Activated naive CD4-positive, alpha-beta T cell (primary cell): ENCODE measurements at places on chromosomes 1 and 21.

DNA sequence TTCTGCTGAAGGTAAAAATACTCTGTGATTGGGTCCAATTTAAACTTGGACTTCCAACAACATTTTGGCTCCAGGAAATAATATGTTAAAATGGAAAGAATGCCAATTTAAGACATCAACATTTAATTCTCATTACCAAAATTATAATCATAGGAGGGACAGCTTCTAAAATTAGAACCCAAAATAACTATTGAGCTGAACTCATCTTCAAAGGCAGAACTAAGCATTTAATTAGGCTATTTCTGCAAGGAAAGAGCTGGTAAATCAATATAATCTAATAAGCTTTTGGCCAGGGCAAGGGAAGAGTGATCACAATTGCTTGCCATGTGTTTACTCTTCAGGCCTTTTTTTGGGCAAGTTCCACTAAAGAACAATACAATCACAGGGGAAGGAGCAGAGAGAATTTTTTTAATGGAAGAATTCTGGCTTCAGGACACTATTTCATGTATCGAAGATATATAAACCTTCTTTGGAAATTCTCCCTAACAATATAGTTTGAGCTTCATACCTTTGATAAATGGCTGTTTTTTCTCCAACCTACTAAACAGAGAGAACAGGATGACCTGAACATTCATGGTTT is 133.1 kb upstream of the PTBP2 start:
- DNase-seq: no peak

- DNase-seq: no peak
Measured at GRCh38 chr21:35579520-35580293, 480.6 kb downstream of the SETD4 start.

GRCh38 chr1:25216123-25216522 is 16.2 kb downstream of the SYF2 start:
- DNase-seq: no peak

- no peak for DNase-seq
Measured at GRCh38 chr21:40886931-40887330, 40.0 kb upstream of the DSCAM start.

DNA sequence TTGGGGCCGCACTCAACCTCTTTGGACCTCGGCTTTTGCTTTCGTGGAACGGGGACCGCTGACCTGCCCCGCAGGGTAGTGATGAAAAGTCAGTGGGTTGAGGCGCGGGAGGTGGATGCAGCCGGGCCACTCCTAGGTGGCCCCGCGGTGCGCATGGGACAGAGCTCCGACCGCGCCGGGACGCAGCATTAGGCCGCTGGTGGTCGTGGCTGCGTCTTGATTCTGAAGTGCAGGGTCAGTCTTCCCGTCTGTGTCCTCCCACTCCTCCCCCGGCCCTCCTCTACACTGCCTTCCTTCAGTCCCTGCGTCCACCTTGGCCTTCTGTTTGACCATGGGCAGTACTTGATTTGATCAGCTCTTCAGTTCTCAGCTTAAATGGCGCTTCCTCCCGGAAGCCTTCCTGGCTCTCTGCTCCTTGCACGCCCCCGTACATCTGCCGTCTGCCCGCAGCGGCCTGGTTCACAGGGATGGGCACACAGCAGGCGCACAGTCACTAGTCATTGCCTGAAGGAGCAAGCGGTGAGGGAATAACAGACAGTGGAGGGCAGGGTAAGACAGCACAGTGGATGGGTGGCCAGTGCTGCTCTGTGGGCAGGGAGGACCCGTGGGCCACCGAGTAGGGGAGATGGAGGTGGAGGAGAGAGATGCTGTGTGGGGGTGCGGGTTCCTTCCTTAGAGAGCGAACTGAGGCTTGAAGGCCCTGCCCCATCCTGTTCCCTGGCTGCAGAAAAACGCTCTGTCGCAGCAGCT is 633 bp downstream of the THEMIS2 start:
- no peak for DNase-seq

- no peak for DNase-seq
Measured at GRCh38 chr1:237972186-237972585, 81.5 kb upstream of the ZP4 start.

GRCh38 chr21:31945546-31945945 is 72.7 kb downstream of the HUNK start:
- DNase-seq: no peak

- DNase-seq: no peak
Measured at GRCh38 chr1:116835161-116835560, 74.6 kb upstream of the PTGFRN start.

- no peak for DNase-seq
Measured at GRCh38 chr1:216900116-216900620, 176.9 kb upstream of the ESRRG start.

- no peak for DNase-seq
Measured at GRCh38 chr1:9438431-9439073, 100.7 kb upstream of the SLC25A33 start.

GRCh38 chr1:75099581-75099980 is 34.6 kb upstream of the LHX8 start:
- DNase-seq: no peak

GRCh38 chr1:167484726-167485502 is 33.4 kb downstream of the CD247 start:
- no peak for DNase-seq

GRCh38 chr1:42931911-42932422 is 26.7 kb downstream of the SLC2A1 start:
- no peak for DNase-seq

DNA sequence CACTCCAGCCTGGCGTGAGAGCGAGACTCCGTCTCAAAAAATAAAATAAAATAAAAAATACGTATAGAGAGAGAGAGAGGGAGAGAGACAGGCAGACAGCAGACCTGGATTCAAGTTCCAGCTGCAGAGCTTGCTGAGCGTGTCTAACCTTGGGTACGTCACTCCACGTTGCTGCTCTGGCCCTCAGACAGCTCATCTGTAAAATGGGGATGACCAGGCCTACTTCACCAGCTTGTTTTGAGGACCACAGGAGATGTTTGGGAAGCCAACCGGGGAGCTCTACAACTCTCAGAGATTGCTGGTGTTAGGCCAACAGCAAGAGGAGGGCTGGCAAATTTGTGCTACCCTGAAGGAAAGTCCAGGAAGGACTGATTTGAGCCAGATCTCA is 499 bp upstream of the TRAF5 start:
- DNase-seq: no peak

DNA sequence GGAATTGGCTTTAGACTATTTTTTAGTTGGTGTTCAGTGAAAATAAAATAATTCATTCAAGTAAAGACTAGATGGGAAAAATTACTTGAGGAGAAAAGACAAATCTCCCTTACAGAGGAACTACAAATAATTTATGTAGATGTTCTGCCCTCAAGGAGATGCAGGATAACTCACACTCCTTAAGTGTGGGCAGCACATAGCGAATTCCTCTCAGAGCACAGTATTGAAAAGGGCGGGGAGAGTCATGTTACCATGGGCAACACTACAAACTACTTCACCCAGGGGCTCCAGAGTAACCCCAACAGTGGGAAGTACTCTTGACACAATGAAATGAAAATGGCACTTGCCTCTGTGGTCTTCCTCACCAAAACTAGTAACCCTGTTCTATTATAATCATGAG is 20.6 kb upstream of the LAMC2 start:
- DNase-seq: no peak

- no peak for DNase-seq
Measured at GRCh38 chr1:103790172-103790571, 40.5 kb downstream of the AMY1C start.

DNA sequence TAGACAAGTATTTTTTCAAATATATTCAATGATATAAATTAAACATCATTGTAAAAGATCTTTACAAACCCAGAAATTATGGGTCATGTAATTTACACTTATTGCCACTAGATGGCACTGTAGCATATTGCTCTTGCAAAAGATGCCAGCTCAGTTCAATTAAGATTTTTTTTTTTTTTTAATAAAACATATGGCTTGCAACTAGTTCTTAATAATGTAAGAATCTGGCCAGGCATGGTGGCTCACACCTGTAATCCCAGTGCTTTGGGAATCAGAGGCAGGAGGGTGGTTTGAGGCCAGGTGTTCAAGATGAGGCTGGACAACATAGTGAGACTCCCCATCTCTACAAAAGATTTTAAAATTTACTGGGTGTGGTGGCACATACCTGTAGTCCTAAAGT is 49.4 kb upstream of the DESI2 start:
- no peak for DNase-seq

GRCh38 chr1:19157653-19158052 is 52.4 kb downstream of the UBR4 start:
- DNase-seq: no peak

DNA sequence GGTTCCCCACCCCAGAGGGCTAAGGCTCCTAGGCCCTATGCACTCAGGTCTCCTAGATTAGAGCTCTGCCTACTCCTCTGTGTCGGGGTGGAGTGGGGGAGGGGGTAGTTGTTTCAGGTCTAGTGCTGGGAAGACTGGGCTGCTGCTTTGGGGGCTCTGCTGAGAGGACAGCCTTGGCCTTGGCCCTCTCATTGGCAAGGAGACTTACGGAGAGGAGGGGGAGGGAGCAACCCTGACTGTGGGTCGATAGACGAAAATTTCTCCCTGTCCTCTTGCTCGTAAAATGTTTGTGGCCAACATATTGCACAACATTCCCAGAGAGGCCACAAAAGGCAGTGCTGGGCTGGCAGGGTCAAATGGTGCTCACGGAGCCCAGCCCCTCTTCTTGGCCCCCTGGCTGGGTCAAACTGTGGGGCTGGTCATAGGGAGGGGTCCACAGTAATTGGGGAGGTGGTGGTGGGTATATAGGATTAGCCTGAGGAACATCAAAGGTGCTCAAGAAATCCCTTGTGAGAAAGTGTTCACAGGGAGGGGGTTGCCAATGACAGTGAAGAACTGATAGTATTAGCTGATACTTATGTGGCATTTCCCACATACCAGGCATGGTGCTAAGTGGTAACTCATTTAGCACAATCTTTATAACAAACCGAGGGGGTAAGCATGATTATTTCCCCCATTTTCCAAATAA is 8.5 kb upstream of the DMBX1 start:
- no peak for DNase-seq

GRCh38 chr1:192565946-192566345 is 9.6 kb upstream of the RGS1 start:
- no peak for DNase-seq

DNA sequence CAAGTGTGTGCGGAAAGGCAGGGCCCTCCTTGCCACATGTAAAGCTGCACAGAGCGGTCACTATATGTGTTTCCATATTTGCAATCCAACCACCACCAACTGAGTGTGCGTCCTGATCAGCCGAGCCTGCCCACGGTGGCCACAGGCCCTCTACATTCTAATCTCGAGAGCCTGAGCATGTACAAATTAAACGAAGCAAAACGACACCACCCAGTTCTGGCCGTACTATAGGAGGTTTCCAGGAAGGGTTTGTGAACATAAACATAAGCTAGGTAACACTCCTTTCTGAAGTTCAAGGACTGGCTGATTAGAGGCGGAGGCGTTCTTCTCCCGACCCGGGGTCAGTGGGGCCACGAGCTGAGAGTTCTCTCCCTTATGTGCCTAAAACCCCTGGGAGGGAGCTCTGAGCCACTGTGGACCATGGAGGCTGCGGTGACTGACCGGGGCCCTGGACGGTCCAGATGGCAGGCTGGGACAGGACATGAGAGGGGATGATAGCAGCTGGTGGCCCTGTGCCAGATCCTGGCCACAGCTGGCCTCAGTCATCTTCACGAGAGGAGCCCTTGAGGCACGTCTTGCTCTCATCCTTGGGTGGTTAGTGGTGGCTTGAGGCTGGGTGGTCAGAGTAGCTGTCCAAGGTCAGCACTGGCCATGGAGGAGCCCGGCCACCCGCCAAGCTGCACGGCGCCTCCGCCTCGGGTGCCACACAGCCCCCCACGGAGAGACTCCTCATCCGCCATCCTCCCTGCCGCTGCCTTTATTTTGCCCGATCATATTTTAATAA is 39.1 kb upstream of the TRAPPC10 start:
- no peak for DNase-seq

DNA sequence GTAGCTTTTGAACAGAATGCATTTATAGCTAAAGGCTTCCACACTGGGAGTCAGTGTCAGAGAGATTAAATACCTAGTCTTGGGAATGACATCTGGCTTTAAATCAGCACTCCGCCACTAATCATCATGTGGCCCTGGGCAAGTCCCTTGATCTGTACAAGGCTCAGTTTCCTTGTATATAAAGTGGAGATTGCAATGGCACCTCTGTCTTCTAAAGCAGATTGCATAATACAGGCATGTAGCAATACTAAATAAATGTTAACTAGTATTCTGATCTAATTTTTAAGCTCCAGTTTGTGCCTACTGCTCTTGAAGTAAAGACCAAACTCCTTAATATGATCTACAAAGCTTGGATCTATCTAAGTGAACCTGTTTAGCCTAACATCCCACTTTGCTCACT is 249.4 kb downstream of the PLPP3 start:
- DNase-seq: no peak

DNA sequence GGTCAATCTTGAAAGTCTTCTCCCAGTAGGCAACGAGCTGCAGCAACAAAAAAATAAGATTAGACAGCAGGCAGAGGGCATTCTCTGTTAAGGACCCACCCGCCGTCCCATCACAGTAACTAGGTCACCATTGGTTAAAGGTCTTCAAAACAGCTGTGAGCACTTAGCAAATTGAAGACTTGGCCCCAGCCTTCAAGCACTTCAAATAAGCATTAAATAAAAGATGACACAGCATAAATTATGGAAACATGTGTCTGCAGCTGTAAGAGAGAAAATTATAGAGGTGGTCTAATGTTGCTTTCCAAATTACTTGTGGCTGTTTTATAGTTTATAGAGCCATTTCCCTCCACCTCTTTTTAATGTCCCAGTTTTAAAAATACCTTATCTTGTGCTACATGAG is 61.2 kb downstream of the VANGL1 start:
- DNase-seq: no peak

DNA sequence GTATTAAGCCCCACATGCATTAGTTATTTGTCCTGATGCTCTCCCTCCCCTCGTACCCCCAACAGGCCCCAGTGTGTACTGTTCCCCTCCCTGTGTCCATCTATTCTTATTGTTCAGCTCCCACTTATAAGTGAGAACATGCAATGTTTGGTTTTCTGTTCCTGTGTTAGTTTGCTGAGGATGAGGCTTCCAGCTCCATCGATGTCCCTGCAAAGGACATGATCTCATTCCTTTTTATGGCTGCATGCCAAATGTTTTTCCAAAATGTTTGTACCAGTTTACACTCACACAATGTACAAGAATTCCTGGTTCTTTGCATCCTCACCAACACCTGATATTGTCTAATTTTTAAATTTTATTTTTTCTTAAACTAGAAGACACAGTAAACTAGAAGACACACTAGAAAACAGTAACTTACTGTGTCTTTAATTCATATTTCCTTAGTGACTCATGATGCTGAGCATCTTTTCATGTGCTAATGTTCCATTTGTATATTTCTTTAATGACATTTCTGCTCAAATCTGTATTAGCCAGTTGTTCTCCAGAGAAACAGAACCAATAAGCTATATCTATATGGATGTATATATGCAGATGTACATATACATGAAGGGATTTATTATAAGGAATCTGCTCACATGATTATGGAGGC is 19.4 kb upstream of the USP1 start:
- DNase-seq: no peak
